ENCODE measurements at places on chromosomes 4 and X.

GRCh38 chr4:106409901-106410889 lies 41.6 kb upstream of the GIMD1 start:
- DNase-seq: no peak

GRCh38 chrX:139725720-139726119 lies 17.8 kb upstream of the MCF2 start:
- no peak for DNase-seq

- DNase-seq: no peak
Measured at GRCh38 chr4:113293043-113293560, 243.6 kb downstream of the ANK2 start.

GRCh38 chrX:150365051-150365989 lies 2.2 kb downstream of the MAMLD1 start:
- no peak for DNase-seq

Measured in stimulated activated CD8-positive, alpha-beta memory T cell treated with anti-CD3 and anti-CD28 coated beads, Interleukin-4, amount 100 ng/mL, for 1 hour (primary cell).